ENCODE measurements at places on chromosomes 6 and 20.

DNA sequence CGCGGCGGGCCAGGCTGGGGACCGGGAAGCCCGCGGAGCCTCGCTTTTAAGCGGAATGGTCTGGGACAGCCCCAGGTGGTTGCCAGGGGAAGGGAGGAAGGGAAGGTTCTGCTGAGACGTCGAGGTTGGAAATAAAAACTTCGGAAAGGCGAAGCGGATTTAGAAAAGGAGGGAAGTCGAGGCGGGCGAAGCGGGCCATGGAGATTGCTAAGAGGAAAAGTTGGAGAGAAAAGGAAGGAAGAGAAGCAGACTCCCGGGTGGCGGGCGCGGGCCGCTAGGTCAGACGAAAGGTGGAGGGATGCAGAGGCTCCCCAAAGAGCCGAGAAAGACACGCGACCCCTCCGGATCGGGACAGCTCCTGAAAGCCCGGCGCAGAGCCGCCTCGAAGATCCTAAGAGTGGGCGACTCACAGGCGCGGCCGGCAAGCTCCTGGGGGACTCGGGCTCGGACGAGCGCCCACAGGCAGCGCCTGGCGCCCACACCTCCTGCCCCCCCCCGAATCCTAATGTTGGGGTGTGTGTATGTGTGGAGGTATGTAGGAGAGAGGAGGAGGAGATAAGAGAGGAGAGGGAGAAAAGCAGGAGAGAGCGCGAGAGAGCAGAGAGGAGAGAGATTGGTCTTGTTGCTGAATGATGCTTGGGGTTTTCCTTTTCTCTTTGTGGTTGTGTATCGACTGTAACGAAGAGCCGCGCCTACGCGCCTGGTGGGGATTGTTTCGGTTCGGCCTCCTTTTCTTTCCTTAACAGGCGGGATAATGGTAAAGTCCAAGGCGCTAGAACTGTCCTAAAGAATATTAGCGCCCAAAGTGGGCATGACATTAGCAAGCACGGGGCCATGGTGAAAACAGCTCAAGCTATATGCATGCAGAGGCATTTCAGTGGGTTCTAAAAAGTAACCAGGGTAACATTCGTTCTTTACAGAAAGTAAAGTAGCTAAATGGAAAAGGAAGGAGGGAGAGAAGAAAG is 1.5 kb downstream of the TFAP2B start:
- no peaks in the 10 kb centered on the region for H3K36me3 ChIP-seq
- peak overlapping the region; percentile 55 for H3K4me3 ChIP-seq
- H3K27me3 ChIP-seq: peaks cover 72% of the 10 kb centered on the region
- peak overlapping the region; percentile 44 for H3K27ac ChIP-seq
- peaks cover 18% of the 10 kb centered on the region for H3K4me1 ChIP-seq

GRCh38 chr6:71205336-71205956 is 83.2 kb upstream of the OGFRL1 start:
- H3K4me1 ChIP-seq: no peaks in the 10 kb centered on the region
- H3K36me3 ChIP-seq: no peaks in the 10 kb centered on the region
- no peak for DNase-seq
- no peak overlapping the region for H3K4me3 ChIP-seq

GRCh38 chr6:28981833-28982475 is 23.2 kb downstream of the ZNF311 start:
- H3K36me3 ChIP-seq: peaks cover 9% of the 10 kb centered on the region
- H3K27ac ChIP-seq: peak overlapping the region; percentile 100
- peak overlapping the region; percentile 80 for H3K4me3 ChIP-seq
- peak; percentile 69 for DNase-seq

DNA sequence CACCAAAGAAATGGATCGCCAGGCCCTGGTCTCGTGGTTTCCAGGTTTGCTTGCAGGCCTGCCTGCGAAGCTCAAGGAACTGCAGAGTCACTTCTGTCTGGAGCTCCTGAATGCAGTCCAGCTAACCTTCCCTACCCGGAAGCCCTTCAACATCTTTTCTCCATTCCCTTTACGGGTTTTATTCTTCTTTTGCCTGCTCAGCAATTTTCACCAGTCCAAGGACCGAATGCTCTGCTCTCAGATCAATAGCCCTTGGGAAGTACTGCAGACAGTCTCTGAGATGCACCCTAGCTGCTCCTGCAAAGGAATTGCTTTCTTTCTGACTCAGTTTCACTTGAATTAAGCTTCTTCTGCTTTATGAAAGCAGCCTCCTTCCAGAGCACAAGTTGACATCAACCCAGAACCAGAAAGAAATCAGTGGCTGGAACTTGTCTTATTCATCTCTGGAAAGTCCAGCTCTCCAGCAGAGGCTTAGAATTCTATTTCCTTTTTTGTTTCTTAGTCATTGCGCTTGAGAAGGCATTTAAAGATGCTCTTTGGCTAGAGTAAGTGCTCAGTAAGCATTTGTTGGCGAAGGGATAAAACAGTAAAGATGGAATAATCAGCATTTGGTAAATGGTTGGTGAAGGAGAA is 18.7 kb upstream of the YWHAB start:
- no peak for DNase-seq
- peaks cover 8% of the 10 kb centered on the region for H3K4me1 ChIP-seq
- H3K27ac ChIP-seq: no peak overlapping the region

- H3K4me1 ChIP-seq: no peaks in the 10 kb centered on the region
- no peak overlapping the region for H3K4me3 ChIP-seq
- peaks cover 16% of the 10 kb centered on the region for H3K36me3 ChIP-seq
- H3K27me3 ChIP-seq: no peaks in the 10 kb centered on the region
- no peak overlapping the region for H3K27ac ChIP-seq
Observed at GRCh38 chr6:20893412-20893811, 359.2 kb downstream of the CDKAL1 start.

DNA sequence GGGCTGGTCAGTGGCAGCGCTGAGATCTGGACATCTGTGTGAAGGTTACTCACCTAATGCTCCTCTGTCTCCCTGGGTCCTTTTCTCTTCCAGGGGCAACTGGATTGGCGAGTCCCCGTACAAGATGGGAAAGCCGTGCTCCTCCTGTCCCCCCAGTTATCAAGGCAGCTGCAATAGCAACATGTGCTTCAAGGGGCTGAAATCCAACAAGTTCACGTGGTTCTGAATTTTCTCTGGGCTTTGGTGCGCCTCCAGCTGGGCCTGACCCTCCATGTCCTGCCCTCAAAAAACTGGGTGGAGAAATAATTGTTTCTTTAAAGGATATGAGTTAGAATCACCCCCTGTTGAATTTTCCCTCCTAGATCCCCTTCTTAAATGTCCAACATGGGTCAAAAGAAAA is 4.9 kb upstream of the HNF4A start:
- H3K27ac ChIP-seq: no peak overlapping the region
- peaks cover 6% of the 10 kb centered on the region for H3K4me1 ChIP-seq
- H3K27me3 ChIP-seq: peaks cover 26% of the 10 kb centered on the region
- H3K4me3 ChIP-seq: no peak overlapping the region
- no peaks in the 10 kb centered on the region for H3K36me3 ChIP-seq
- DNase-seq: no peak

DNA sequence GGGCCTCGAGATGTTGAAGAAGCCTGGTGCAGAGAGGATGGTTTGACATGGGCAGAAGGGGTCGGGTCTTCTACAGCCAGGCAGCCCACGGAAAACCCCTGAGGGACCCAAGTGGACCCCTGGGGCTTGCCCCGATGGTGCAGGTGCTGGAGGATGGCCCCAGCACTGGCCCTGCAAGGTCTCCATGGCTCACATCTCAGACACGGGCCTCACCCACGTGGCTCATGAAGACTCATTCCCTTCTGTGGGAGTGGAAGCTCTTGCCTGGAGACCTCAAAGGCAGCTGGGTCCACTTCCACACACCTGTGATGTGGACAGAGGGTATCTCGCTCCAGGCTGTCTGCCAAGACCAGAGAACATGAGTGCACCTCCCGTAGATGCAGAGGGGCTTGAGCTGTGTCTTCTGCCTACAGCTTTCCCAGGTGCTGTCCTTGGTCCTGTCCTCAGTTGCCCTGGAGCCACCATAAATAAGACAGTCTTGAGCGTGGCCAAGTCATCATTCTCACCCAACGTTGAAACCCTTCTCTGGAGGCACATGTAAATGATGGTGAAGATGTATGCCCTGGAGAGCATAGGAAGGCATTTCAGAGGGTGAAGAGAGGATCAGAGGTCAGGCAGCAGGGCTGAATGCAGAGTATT is 108.0 kb downstream of the SYNDIG1 start:
- no peak for DNase-seq
- H3K4me3 ChIP-seq: no peak overlapping the region
- no peak overlapping the region for H3K27ac ChIP-seq
- peaks cover 16% of the 10 kb centered on the region for H3K27me3 ChIP-seq
- no peaks in the 10 kb centered on the region for H3K36me3 ChIP-seq

DNA sequence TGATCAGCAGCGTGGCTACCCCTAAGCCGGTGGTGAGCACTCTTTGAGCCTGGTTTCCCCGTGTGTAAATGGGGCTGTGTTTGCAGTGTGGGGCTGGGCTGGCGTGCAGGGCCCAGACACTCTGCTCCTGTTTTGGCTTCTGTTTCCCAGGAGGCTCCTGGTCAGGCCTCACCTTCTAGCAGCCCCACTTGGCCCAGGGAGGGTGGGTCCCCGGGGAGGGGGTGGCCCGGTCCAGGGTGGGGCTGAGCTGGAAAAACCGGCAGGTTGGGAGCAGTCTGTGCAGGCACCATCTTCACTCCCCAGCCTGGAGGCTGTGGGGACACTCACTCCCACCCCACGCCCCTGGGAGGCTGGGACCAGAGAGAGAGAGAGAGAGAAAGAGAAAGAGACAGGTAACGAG is 25.3 kb downstream of the CEBPB start:
- peaks cover 4% of the 10 kb centered on the region for H3K4me1 ChIP-seq
- H3K27me3 ChIP-seq: peaks cover 77% of the 10 kb centered on the region
- no peak overlapping the region for H3K4me3 ChIP-seq
- no peak overlapping the region for H3K27ac ChIP-seq
- no peaks in the 10 kb centered on the region for H3K36me3 ChIP-seq

GRCh38 chr6:32069460-32069859 is 31.2 kb downstream of the CYP21A2 start:
- DNase-seq: no peak
- no peak overlapping the region for H3K27ac ChIP-seq
- H3K27me3 ChIP-seq: peaks cover 35% of the 10 kb centered on the region

- no peak overlapping the region for H3K27ac ChIP-seq
- no peak overlapping the region for H3K4me3 ChIP-seq
- DNase-seq: no peak
Observed at GRCh38 chr6:92757925-92758324, 661.4 kb downstream of the EPHA7 start.

GRCh38 chr6:43013097-43013842 is 476 bp downstream of the MEA1 start:
- no peak for DNase-seq
- peak overlapping the region; percentile 96 for H3K4me3 ChIP-seq
- peaks cover 52% of the 10 kb centered on the region for H3K36me3 ChIP-seq
- H3K27me3 ChIP-seq: no peaks in the 10 kb centered on the region
- peak overlapping the region; percentile 98 for H3K27ac ChIP-seq
- H3K4me1 ChIP-seq: peaks cover 77% of the 10 kb centered on the region

DNA sequence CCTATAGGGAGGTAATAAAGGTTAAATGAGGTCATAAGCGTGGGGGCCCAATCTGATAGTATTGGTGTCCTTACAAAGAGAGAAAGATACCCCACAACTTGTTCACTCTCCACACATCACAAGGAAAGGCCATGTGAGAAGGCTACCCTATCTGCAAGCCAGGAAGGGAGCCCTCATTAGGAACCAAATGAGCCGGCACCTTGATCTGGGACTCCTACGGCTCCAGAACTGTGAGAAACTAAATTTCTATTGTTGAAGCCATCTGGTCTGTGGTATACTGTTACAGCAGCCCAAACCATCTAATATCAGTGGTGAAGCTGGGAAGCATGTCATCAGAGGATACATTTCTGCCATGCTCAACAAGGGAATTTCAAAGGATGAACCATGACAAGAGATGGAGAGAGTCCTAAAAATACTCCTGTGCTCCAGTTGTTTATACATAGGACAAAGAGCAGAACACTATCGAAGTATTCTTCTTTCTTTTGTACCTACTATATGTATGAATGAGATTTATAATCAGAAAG is 10.4 kb downstream of the COX7A2 start:
- no peaks in the 10 kb centered on the region for H3K4me1 ChIP-seq
- no peak overlapping the region for H3K27ac ChIP-seq
- H3K4me3 ChIP-seq: no peak overlapping the region
- DNase-seq: no peak
- no peaks in the 10 kb centered on the region for H3K27me3 ChIP-seq
- peaks cover 13% of the 10 kb centered on the region for H3K36me3 ChIP-seq

- no peak overlapping the region for H3K4me3 ChIP-seq
- H3K4me1 ChIP-seq: no peaks in the 10 kb centered on the region
- H3K27ac ChIP-seq: no peak overlapping the region
- DNase-seq: no peak
Observed at GRCh38 chr6:141028791-141029280, 1103.9 kb upstream of the GJE1 start.

GRCh38 chr6:132919045-132919860 is 104.9 kb downstream of the RPS12 start:
- H3K4me3 ChIP-seq: no peak overlapping the region
- no peak overlapping the region for H3K27ac ChIP-seq
- H3K4me1 ChIP-seq: no peaks in the 10 kb centered on the region
- no peaks in the 10 kb centered on the region for H3K36me3 ChIP-seq
- H3K27me3 ChIP-seq: peaks cover 6% of the 10 kb centered on the region

DNA sequence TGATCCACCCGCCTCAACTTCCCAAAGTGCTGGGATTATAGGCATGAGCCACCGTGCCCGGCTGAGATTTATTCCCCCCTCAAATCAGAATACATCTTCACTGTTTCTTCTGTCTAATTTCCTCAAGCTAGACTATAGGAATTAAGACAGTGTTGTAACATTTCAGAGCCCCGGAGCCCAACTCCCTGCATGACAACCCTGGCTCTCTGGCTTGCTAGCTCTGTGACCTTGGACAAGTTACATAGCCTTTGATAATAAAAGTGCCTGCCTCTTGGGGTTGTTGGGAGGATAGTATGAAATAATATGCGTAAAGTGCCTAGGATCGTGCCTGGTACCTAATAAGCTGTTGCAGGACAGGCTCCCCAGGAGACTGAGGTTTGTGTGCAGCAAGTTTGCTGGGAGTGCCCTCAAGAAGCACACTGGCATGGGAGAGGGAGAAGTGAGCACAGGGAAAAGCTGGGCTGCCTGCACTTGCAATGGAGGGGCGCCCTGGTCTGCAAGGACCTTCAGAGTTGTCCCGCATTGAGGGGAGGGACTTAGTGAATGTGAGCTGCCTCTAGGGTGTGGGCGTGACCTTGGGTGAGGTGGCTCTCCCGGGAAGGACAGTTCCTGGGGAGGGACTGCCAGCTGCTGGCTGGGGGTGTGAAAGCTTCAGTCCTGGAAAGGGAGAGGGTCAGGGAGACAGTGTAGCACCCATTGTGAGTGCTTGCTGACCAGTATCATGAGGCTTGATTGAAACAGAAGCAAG is 43.4 kb downstream of the TAF8 start:
- peaks cover 2% of the 10 kb centered on the region for H3K36me3 ChIP-seq
- no peak overlapping the region for H3K4me3 ChIP-seq

- DNase-seq: no peak
- no peak overlapping the region for H3K27ac ChIP-seq
- H3K4me1 ChIP-seq: no peaks in the 10 kb centered on the region
- no peaks in the 10 kb centered on the region for H3K36me3 ChIP-seq
Observed at GRCh38 chr6:162467679-162468078, 259.9 kb downstream of the PRKN start.

DNA sequence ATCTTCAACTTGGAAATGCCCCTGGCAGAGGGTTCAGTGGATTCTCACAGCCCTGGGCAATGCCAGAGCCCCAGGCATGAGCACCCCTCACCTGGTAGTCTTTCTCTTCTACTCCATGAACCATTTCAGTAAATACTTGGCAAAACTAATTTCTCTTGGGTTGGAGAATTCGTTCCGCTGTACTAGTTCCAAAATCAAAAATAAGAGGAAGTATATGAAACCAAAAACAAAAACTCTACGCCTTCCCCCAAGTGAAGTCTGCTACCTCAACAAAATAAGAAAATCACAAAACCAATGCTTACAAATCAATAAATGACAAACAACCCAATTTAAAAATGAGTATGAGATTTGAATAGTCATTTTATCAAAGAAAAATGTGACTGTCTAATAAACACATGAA is 12.6 kb downstream of the GFOD1 start:
- DNase-seq: no peak
- no peak overlapping the region for H3K4me3 ChIP-seq
- H3K27me3 ChIP-seq: no peaks in the 10 kb centered on the region
- H3K36me3 ChIP-seq: peaks cover 25% of the 10 kb centered on the region

Data from stimulated activated naive B cell treated with anti-CD40 and anti-IgM and Interleukin-4, amounts not matched to agents 10 μg/mL and 1 μg/mL and 100 μg/mL, for 72 hours (primary cell).